ENCODE measurements at places on chromosomes 3 and 15.

DNA sequence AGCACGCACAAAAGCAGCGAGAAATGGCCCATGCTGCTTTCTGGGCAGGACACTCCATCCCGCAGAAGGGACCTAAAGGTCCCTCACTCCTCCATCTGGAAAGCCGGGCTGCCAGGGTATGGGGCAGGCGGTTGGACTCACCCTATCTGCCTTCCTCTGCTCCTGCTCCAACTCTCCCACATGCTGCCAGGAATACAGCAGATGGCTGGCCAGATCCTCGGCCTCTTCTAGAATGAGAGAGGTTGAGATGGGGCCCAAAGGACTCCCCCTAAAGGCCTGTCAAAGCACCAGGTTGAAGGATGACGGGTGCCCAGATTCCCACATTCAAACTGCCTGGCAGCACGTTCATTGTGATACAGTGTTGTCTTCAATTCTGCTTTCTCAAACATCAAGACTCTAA is 85.1 kb upstream of the C2CD4B start:
- DNase-seq, result no peak

- no peak for DNase-seq
Observed at GRCh38 chr15:50377867-50378751, 23.1 kb upstream of the GABPB1 start.

DNA sequence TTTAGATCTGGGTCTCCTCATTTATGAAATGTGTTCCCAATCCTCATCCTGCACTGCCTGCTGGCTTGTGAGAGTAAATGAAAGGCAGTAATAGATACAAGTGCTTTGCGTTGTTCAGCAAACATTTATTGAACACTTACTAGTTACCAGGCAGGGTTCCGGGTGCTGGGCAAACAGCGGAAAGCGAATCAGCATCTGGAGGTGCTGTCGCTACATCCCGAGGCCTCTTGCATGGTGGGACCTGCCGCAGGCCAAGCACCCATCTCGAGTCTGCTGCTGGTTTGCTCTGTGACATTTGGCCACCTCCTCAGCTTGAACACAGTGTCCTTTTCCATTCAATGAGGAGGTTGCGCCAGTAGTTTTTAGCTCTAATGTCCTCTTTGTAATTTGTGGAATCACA is 24.8 kb downstream of the TRAK1 start:
- DNase-seq, result no peak

GRCh38 chr3:154904328-154904727 is 175.8 kb upstream of the MME start:
- no peak for DNase-seq

GRCh38 chr3:154794391-154794790 is 285.7 kb upstream of the MME start:
- no peak for DNase-seq

- DNase-seq, result peak; percentile 55
Observed at GRCh38 chr3:187616307-187616972, 53.8 kb downstream of the SST start.

DNA sequence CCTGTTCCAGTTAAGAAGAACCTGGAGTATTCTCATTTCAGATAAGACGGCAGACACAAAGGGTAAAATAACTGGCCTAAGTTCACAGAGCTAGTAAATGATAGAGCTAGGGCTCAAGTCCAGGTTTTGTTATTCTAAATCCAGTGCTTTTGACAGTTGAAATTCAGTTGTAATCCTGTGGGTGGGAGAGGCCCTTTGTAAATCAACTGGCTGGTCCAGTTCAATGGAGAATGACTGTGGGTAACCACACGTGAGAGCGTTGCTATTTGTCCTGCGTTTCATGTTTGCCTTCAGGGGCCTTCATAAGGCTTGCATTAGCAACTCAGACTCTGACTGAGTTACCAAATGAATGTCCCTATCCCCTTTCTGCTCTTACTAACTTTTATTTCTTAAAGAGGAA is 24.2 kb upstream of the CD96 start:
- DNase-seq, result no peak

- no peak for DNase-seq
Observed at GRCh38 chr15:57703387-57703786, 3.1 kb upstream of the POLR2M start.

GRCh38 chr3:119380697-119381096 is 82.7 kb downstream of the TMEM39A start:
- DNase-seq, result no peak

DNA sequence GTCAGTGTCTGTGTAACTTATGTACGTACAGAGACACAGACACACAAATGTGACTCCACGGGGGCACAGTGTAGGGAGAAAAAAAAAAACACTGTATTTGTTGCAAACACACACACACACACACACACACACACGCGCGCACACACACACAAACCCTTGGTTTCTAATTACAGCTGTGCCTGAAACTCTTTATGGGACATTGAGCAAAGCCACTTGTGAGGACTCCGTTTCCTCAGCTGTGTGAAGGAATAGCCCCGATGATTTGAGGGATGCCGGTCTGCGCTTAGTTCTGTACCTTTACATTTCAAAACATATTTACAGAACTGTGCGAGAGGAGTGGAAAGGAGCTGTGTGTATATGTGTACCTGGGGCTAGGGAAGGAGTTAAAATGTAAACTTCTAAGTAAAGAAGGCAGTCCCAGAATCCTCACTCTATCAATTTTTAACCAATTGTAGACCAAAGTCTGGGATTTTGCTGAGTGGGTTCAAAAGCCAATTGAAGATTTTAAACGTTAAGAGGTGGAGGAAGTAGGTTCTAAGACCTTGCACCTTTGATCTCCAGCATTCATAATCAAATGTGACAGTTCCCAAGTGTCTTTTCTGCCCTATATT is 5.3 kb upstream of the BCL6 start:
- DNase-seq, result no peak

DNA sequence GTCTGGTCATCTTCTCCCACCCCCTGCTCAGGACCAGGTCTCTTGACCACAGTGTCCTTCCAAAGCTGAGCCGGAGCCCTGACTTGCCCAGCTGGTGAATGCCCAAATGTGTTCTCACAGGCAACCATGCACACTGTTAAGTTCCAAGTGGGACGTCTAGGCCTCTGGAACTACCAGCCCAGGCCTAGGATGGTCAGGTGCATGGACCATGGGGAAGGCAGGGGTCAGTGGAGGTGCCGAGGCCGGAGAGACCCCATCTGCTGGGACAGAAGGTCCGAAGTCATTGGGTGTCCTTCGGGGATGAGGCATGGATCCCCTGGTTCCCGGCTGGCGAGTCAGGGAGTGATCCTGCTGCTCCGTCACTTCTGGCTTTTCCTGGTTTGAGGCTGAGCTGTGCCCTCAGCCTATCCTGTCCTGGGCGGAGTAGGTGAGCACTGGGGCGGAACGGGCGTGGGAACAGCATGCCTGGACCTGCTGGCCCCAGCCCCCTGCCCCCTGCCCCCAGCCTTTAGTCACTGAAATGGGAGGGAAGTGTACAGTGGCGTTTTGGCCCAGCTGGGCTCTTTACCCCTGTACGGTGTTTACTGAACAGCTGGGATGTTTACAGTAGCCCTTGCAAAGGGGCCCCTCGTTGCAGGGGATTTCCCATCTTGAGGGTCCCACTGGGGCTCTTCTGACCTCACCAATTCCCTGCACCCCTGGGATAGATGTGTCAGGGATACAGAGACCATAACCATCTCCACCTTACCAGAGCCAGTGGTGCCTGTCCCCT is 12.1 kb downstream of the SEMA3F start:
- no peak for DNase-seq

DNA sequence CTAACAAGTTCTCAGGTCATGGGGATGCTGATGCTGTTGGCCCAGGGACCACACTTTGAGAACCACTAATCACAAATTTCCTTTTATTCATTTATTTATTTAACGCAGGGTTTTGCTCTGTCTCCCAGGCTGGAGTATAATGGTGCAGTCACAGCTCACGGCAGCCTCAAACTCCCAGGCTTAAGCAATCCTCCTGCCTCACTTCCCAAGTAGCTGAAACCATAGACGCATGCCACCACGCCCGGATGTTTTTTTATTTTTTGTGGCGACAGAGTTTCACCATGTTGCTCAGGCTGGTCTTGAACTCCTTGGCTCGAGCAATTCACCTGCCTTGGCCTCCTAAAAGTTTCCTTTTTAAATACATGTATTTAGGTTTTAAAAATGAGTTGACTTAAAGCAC is 20.7 kb upstream of the ISLR2 start:
- no peak for DNase-seq

- DNase-seq, result no peak
Observed at GRCh38 chr3:149813367-149814281, 609 bp downstream of the RNF13 start.

DNA sequence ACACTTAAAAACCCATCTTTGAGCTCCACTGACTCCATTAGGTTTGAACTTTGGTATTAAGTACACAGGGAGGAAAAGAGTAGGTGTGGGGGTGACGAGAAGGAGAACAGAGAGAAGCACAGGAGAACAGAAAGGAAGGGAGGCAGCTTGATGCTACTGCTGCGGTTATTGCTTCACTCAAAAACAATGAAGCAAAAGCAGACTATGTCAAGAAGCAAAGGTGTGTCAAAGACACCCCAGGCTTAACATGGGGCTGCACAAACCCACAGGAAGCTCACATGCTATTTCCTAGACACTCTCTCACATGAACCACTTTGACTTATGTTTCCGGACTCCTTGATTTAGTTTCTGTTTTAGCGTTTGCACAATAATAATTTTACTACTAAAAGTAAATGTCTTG is 961.0 kb upstream of the CFAP20DC start:
- DNase-seq, result peak; percentile 38

DNA sequence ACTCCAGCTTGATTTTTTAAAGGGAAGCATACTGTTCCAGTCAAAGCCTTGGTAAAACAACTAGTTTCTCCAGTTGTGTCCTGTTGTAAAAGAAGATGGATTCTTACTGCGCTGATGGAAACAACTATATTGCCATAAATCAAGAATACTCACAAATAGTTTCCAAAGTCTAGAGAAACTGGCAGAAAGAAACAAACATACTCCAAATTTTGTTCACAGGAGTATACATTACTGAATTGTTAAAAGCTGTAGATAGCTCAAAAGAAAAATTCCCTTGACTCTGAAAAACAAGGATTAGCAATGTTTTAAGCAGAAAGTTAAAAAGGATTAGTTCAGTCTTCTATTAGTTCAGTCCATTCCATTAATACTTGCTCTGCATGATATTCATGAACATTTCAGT is 27.6 kb downstream of the SORD start:
- no peak for DNase-seq

GRCh38 chr3:143737065-143737464 is 111.2 kb downstream of the SLC9A9 start:
- DNase-seq, result no peak

DNA sequence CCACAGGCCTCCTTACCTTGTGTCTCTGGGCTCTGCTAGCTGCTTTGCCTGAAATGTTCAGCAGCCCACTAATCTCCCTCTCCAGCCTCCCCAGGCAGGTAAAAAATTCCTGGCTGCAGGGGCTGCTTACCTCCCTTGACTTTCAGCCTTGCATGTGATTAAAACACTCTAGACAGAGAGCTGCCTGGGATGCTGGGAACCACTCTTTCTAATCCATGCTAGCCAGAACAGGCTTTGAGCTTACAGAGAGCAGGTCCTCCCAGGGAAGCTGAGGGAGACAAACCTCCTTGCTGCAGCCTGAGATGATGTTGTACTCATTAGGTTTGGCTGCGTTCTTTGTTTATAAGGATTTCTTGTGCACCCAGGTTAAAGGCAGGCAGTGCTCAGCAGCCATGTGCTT is 33.7 kb upstream of the LIPC start:
- no peak for DNase-seq

DNA sequence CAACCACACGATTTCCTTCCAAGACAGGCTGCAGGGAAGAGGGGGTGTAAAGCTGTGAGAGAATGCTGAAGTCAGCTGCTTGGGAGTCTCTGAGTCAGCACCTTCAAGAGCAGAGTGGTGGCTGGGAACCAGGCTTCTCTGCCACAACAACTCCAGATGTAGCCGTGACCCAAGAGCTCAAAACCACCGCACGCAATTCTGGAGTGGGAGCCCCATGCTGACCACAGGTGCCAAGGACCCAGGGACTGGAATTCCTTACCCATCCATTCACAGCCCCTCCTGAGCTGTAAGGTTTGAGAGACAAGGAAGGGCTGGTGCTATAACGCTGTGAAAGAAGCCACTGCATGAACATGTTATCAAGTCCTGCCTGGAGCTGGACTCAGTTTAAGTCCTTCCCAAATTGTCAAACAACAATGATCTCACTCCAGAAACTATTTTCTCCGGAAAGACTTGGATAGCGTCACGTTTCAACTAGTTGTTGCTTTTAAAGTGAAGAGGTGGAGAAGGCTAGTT is 61.4 kb downstream of the UMPS start:
- no peak for DNase-seq

- DNase-seq, result no peak
Observed at GRCh38 chr15:39575180-39575579, 5.7 kb upstream of the THBS1 start.

GRCh38 chr3:189289251-189289650 is 117.5 kb downstream of the TPRG1 start:
- no peak for DNase-seq

- no peak for DNase-seq
Observed at GRCh38 chr3:18499301-18499700, 74.2 kb upstream of the SATB1 start.

DNA sequence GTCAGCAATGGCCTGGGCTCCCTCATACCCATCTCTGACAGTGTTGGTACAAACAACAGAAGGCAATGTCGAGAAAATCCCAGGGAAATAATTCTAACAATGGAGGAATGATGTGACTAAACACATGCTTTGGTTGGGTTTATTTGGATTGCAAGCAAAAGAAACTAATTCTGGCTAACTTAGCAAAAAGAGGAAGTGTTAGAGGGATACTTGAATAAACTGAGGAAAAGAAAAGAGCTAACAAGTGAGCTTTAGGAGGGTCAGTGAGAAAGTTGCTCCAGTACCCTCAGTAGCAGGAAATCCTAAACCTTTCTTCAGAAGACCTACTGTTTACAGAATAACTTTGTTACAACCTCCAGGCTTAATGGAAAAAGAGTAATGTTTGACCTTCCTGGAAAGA is 264.6 kb upstream of the WNT5A start:
- DNase-seq, result no peak

GRCh38 chr3:174308736-174309135 is 550.4 kb upstream of the NAALADL2 start:
- no peak for DNase-seq

GRCh38 chr15:43237842-43238470 is 17.1 kb upstream of the EPB42 start:
- DNase-seq, result no peak

- DNase-seq, result no peak
Observed at GRCh38 chr15:90654233-90655136, 62.7 kb upstream of the BLM start.

GRCh38 chr3:184154885-184155643 is at the start of gene DVL3:
Gene DVL3 (plus strand): TSS chr3:184155377. CDS start chr3:184155636, 259 bp downstream.
- peak; percentile 45 for DNase-seq

GRCh38 chr3:132623646-132624045 is 26.6 kb downstream of the ACKR4 start:
- DNase-seq, result no peak

GRCh38 chr3:29899021-29899420 is 618.1 kb downstream of the RBMS3 start:
- no peak for DNase-seq
